Activated CD8-positive, alpha-beta T cell treated with anti-CD3 and anti-CD28 coated beads for 36 hours (primary cell): ENCODE measurements at places on chromosomes 16 and 17.

DNA sequence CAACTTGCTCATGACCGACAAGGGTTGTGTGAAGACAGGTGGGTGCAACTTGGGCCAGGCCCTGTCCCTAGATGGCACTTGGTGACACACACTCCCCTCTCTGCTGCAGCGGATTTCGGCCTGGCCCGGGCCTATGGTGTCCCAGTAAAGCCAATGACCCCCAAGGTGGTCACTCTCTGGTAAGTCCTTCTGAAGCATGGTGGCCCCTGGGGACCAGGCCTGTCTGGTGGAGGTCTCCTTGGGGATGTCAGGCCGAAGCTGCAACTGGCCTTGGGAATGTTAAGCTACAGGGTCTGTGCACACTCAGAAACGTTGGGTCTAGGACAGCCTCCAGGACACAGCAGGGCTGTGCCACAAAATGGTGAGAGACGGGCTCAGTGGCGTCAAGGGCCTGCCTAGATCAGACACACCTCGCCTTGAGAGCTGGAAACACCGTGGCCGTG lies 6.8 kb downstream of the CDK10 start:
- no peak for DNase-seq

DNA sequence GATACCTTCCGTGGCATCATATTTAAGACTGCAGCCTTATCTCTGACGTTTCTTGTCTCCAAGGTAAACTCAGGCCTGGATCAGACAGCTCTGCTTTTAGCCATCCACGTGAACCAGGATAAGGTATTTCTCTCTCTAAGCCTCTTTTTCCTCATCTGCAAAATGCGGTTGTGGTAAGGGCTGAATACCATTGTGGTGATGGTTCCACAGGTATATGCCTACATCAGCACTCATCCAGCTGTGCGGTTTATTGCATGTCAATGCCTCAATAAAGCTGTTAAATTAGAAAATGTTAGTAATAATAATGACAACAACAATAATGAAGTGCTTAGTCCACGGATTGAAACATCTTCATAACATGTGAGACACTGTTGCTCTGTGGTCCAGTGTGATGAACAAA lies 104.4 kb downstream of the GRIN2A start:
- DNase-seq = no peak

DNA sequence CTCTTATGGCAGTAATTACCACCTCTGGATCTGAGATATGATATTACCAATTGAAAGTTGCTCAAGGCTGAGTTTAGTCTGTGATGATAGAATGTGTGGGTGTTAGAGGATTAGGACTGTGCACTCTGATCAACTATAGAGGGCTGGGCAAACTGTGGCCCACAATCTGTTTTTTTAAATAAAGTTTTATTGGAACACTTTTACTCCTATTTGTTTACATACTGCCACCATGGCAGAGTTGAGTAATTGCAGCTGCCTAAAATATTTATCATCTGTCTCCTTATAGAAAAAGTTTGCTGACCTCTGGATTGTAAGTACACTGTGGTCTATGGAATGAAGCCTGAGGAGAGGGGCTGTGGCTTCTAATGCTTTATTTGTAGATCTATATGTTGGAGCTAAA lies 71.5 kb upstream of the N4BP1 start:
- DNase-seq = no peak

- no peak for DNase-seq
Measured at GRCh38 chr16:83887564-83887963, 11.4 kb upstream of the MLYCD start.

DNA sequence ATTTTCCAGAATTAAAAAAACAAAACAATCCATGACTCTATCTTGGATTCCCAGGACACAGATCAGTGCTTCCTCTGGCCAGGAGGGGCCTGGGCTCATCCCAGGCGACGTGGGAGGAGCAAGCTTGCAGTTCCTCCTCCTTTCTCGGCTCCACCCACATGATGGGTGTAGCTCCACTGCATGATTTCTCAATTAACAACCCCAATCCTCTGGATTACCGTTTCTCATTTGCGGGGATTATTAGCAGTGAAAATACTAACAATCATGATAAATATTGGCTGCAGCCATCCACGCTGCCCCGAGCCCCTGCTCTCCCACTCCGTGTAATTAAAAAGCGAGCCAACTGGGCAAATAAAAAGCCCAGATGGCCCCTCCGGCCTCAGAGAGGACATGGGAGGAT lies 46.4 kb upstream of the SDK2 start:
- no peak for DNase-seq
